CD4-positive, alpha-beta T cell treated with Interleukin-6 for 4 hours (primary cell): ENCODE measurements at places on chromosomes 5 and 9.
A peak's percentile ranks its signal among the peaks of the same experiment; 100 is the strongest.

DNA sequence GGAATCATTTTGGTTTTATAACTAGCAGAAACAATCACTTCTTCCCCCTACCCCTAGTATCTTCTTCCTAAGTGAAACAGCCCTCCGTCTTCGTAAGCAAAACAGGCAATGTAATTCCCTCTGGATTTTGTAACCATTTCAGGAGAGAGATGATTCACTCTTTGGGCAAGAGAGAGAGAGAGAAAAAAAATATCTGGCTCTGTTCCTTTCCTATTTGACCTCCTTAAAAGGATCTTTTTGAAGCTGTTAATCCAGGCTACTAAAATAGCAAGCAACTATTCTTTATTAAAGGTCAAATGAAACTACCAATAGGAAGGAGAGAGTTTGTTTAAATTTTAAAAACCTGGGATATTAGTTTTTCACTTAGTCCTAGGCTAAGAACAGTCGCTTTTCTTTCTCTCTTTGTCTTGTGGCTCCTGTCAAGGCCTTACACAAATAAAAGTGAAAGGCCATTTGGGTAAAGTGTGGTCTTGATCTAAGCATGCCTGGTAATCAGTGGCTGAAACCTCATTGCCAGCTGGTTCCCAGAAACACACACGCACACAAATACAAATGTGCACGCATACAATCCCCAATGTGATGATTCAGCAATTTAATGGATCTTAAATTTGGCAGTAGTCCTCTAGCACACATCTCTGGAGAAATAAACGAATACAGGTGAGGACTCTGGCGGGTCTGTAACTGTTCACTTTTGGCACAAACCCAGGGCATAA, 70.2 kb downstream of the PRUNE2 start:
- no peak for DNase-seq

GRCh38 chr5:148509893-148510292, 126.1 kb downstream of the FBXO38 start:
- DNase-seq, result no peak

DNA sequence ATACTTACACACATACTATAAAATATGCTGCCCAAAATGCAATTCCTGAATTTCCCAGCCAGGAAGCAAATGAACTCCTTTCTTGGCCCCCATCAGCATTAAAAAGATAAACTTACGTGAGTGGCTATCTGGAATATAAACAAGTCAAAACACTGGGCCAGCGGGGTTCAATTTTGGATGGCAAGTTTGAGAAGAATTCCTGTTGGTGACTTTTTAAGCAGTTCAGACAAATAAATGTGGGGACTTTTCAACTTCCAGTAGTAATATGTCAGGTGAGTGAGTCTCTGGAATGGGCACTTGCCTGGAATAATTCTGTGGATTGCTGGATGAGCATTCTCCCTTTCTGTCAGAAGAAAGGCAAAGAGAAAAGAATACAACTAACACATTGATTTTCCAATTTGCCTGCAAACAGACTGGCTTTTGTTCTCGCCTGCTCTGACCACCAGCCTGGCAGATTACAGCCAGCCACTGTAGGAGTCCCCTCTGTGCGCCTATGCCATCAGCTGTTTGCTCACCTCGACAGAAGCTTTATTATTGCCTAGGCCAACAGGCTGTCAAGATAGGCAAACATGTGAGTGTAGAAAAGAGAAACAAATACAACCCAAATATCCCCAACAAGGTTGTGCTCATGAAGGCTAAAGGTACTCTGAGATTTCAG, 78.6 kb downstream of the MRPS27 start:
- no peak for DNase-seq

GRCh38 chr9:131046581-131047202, 37.7 kb downstream of the LAMC3 start:
- DNase-seq, result peak; percentile 76
